ENCODE measurements at places on chromosomes 12 and 14.

DNA sequence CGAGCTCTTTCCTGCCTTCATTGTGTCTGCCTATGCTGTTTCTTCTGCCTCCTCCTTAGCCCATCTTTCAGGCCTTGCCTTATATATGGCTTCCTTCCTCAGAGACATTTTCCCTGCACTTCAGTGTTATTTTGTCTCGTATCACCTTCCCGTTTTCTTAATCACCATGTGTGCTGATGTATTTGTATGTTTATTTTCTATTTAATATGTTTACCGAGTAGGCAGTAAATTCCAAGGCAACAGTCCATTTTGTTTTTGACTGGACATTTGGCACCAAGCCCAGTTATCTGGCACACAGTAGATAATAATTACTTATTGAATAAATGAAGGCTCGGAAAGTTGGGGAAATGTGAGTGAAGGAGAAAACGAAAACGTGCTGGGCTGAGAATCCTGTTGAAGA is 4.6 kb upstream of the POU6F1 start:
- no peak for DNase-seq

- peak; percentile 44 for DNase-seq
These were observed 11.5 kb downstream of the RITA1 start for GRCh38 chr12:113196990-113197389.

DNA sequence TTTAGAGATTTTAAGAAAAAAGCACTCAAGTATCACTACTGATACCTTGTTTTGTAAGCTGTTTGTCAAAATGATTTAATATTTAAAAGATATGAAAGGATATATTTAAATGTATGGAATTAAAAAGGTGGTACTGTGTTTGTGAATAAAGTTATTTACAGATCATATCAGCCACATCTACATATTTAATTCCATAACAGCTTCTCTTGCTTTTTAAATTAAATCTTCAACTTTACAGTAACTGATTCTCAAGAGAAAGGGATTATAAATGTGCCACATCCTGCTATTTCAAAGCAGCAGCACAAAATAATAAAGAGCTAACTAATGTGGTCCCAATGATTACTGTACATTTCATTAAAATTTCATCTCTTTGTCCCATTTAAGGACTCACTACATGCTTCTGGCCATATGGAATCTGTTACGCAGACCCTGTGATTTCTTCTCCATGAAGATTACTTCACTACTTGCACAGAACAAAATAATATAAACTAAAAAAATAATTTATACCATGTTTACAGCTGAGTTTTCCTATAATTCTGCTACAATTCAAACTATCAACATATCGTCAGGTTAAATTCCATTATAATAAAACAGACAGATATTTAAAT is 117.8 kb downstream of the MED13L start:
- DNase-seq, result no peak

DNA sequence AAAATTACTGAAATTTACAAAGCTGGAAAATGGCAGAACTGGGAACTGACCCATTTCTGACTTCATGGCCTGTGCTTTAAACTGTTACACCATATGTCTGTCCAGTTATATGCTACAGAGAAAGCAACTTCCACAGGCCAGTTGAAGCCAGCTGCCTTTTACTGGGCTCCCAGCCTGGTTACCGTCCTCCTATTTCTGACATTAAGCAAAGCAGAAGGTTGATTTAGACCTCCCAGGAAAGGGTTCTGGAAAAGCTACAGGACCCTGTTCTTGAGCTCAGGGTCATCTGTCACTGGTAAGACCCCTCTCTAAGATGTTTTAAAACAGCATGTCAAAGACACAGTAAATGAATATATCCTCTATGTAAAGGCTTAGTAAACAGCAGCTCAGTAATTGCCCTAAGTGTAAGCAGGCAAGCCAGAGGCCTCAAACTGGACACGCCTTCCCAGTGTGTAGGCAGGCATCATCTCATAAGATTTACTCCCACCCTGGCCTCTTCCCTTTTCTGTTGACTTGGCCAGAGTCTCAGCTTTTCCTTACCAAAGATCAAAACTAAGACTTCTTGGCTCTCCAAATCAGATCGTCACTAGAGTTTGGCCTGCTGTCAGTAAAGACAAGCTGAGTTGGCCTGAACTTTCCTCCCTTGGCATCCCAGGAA is 55.4 kb upstream of the RNU6-8 start:
- DNase-seq, result no peak

GRCh38 chr14:77681196-77682157 is 26.3 kb downstream of the ALKBH1 start:
- no peak for DNase-seq

- DNase-seq, result no peak
These were observed 341.0 kb upstream of the RGS6 start for GRCh38 chr14:71591231-71591630.

DNA sequence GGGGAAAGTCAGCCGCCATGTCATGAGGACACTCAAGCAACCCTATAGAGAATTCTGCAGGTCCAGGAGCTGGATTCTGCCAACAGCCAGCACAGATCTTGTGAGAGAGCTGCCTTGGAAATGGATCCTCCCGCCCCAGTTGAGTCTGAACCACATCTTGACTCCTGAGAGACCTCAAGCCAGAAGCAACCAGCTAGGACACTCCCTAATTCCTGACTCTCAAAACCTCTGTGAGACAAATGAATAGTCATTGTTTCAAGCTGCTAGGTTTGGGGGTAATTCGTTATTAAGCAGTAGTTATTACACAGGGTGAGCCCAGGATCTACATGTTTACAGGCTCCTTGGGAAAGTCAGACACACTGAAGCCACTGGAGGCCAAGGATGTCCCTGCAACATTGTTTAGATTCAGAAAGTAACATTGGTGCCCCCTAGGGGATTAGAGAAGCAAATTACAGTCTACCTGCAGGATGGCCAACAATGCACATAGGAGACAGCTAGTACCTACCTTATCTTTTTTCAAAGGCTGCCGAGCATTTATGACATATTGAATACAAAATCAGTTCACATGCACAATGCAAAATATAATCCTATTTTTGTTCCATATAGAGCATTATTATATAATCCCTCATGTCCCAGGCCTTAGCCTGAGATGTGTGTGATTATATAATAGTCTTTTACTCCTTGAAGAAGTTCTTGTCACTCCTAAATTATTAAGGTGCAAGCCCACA is 57.9 kb upstream of the FICD start:
- DNase-seq, result no peak

DNA sequence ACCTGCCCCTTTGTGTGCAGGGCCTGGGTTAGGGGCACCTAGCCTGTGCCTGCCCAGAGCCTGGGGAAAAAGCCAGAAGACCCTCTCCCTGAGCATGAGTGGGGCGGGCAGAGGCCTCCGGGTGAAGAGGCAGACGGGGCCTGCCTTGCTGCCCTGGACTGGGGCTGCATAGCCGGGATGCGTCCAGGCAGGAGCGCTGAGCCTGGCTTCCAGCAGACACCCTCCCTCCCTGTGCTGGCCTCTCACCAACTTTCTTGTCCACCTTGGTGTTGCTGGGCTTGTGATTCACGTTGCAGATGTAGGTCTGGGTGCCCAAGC is 216.1 kb downstream of the TMEM121 start:
- DNase-seq, result no peak

- no peak for DNase-seq
These were observed 133.4 kb downstream of the RFLNA start for GRCh38 chr12:124428136-124428791.

All from activated gamma-delta T cell treated with Interleukin-2 at 50 U/mL for 16 hours (primary cell).